ENCODE measurements at places on chromosomes 4 and X.

DNA sequence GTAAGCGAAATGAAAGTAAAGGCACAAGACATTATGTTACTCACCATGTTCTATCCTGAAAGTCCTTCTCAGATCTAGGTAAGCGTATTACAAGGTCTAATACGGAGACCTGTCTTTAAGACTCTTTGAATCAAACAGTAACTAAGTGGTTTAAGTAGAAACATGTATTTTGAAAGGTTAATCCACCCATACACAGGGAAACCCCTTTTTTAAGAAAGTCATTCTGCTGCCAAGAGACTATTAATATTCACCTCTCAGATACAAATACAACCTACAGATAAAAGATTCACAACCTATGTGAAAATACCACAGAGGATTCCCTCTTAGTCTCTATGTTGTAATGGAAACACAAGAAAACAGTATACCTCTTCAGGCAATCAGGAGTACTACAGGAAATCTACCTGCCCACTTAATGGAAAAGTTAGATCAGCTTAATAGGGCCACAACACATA, 63.2 kb upstream of the TNIP3 start:
- DNase-seq = no peak

DNA sequence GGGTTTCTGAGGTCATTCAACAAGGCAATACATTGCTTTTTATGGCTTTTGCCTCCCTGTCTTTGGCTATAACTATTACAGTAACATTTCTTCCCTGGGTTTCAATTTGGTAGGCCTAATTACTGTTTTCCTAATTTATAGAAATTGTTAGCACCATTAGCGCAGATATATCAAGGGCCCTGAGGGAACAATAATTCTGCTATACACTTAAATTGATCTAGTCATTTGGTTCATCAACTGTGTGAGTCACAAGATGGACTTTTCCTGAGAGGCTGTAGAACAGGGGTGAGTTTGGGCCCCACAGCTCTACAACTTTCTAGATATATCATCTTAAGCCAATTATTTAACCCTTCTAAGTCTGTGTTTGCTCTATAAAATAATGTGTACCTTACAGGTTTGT, 107.9 kb downstream of the COMMD8 start:
- DNase-seq = no peak

DNA sequence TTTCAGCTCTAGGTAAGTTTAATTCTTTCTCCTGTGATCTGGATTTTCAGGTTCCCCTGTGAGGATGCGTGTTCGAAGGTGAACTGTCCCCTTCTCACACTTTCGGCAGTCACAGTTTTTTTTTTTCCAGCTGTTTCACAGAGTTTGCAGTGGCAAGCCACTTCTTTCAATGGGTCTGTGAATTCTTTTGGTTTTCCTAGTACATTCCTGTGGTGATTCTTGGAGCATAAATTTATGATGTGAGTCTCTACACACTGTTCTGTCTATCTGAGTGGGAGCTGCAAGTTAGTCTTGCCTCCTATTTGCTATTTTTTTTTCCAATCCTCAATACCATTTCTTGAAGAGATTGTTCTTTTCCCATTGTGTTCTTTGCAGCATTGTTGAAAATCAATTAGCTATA, 595.5 kb downstream of the RAPGEF2 start:
- no peak for DNase-seq

- DNase-seq = no peak
Observed at GRCh38 chr4:112287258-112287989, 1.7 kb upstream of the TIFA start.

GRCh38 chr4:73589261-73589847, 30.9 kb downstream of the RASSF6 start:
- no peak for DNase-seq

DNA sequence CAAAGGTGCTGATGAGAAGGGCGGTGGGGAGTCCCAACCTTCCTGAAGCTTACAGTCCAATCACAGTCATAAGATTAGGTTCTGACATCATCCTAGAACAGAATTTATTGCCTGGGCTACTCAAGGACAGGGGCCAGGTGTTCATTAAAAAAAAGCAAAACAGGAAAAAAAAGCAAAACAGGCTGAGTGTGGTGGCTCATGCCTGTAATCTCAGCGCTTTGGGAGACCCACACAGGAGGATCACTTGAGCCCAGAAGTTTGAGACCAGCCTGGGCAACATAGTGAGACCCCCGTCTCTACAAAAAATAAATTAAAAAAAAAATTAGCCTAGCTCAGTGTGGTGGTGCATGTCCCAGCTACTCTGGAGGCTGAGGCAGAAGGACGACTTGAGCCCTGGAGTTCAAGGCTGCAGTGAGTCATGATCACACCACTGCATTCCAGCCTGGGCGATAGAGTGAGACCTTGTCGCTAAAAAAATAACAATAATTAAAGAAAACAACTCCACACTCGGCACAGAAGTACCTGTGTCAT, 3.0 kb downstream of the RAB9A start:
- DNase-seq = no peak

- no peak for DNase-seq
Observed at GRCh38 chr4:152181150-152181549, 354.7 kb downstream of the FBXW7 start.

DNA sequence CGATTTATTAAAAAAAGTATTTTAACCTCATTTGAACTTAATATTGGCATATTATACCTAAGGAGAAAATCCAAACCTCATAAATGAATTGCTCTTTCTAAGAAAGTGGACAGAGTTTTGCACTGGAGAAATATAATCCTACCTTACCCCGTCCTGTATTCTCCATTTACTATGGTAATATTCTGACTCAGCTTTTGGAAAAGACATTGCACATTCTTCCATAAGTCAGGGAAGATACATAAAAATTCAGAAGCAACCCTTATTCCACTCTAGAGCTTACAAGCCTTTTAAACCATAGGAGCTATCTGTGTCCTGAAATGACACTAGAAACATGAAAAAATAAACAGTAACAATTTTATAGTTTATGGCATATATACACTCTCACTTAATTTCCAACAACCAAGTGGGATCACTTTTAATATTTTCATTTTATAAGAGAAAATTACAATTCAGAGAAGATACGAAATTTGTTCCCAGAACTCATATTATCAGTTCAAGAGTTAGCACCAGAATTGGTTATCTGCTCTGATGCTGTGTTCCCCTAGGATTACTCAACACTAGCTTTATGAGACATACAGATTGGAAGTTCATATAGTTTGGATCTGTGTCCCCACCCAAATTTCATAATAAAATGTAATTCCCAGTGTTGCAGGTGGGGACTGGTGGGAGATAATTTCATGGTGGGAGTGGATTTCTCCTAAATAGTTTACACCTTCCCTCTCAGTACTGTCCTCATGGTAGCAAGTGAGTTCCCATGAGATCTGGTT, 359.4 kb downstream of the ARAP2 start:
- no peak for DNase-seq

- DNase-seq = no peak
Observed at GRCh38 chr4:106494066-106494465, 125.5 kb upstream of the GIMD1 start.

DNA sequence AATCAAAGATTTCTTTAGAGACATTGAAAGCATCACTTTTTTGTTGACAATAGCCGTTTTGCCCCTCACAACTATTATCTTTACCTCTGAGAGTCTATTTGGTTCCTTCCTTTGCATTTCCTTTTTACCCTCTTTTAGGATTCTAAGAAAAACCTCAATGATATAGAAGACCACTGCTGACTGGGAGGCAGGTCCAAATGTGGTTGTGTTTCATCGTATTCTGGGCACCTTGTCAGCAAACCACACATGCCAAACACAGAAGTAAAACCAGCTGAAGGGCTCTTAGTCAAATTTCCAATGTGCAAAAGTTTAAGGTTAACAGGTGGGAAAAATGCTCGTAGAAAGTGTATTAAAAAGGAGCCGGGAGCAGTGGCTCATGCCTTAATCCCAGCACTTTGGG, 5.1 kb upstream of the PRMT9 start:
- no peak for DNase-seq

DNA sequence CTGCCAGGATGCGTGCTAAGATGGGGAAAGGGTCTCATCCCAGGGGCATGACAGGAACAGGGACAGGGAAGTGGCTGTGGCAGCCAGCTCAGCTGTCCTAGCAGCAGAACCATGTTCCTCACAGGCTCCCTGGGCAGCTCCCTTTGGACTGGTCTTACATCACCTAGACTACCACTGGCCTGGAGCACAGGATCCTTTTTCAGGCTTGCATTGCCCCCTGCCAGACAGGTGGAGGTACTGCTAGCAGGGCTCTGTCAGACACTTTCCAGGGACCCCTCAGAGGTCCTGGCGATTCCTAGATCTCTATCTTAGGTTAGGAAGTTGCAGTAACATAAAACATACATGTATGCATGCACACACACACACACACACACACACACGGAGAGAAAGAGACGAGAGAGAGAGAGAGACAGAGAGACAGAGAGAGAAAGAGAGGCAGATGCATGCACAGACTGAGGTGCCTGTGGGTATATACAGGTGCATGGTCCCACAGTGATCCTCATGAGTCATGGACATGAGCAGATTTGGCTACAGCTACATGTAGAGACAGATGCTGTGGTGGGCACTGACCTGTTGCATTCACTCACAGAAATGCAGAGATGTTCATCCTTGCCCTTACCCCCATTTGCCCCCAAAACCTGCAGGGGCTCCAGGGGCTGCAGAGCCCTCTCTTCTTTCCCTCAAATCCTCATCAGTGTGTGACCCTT, 63.6 kb downstream of the STARD8 start:
- no peak for DNase-seq

- DNase-seq = no peak
Observed at GRCh38 chrX:48741834-48742233, 19.7 kb upstream of the GLOD5 start.

DNA sequence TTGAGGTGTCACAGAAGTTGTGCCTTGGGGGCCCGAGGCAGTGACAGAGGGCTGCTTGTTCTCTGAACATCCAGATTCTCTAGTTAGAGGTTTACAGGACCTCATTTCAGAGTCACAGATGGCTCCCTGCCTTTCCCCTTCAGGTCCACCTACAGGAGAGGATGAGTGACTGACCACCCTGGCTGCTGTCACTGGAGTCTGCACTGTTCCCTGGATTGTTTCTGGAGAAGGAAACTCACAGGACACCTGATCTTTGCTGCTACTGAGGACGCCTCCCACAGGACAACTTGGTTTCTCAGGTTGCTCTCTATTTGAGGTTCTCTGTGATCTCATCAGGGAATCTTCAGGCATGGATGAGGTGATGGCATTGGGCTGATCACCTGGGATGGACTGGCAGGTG, 58.3 kb downstream of the GPRIN3 start:
- DNase-seq = no peak

DNA sequence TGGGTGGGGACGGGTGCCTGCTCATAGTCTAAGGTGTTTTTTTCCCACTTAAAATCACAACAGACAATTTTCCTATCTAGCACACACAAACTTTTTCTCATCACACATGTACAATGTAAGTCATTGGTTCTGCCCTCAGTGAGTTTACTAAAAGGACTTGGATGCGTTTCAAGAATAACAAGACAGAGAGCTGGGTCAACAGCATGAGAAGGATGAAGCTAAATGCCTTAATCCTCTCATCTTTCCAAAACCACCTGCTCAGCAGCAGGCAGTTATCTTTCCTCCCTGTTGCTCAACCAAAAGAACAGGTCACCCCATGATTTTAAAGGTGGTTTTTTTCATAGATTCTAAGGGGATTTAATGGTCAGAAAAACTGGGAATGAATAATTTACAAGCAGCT, 40.1 kb downstream of the OFD1 start:
- DNase-seq = no peak

GRCh38 chr4:14272206-14272605, 644.7 kb upstream of the BOD1L1 start:
- no peak for DNase-seq

GRCh38 chr4:47914926-47915237, 499 bp upstream of the NFXL1 start:
- no peak for DNase-seq

DNA sequence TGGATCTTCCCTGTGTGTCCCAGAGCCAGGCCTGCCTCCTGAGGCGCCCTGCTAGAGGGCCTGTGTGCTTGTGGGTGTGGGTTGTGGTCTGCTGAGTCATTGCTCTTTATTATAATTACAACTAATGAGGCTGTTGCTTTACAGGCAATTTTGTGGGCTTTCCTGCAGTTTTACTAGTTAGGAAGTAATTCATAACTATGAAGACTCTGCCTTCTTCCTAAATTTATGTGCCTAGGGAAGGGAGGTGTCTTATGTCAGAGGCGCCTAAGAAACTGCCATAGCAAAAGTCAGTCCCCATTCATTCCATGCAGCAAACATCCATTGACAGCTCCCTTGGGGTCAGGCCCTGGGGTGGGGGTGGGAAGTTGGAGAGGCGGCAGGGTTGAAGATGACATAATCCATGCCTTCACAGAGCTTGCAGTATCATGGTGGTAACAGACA, 359.2 kb downstream of the IDS start:
- DNase-seq = no peak

GRCh38 chr4:86108137-86108536, 251.7 kb downstream of the MAPK10 start:
- no peak for DNase-seq

- DNase-seq = no peak
Observed at GRCh38 chr4:149910177-149910576, 94.5 kb upstream of the IQCM start.

GRCh38 chrX:100376576-100376975, 33.5 kb downstream of the PCDH19 start:
- DNase-seq = no peak

DNA sequence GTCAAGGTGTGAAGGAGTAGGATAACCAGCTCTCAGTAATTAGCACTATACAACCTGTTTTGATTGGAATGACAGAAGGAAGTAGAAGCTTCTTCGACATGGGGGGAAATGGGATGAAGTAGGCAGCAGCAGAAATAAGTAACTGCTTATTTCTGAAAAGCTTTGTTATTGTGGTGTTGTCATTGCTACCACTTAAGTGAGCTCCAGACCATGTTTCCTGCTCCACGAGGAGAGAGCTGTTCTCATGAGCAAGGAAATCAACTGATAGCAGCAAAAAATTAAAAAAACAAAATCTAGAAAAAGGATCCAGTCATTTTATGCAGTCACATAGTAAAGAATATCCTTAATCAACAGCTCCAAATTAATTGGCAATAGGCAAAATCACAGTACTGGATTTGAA, 106.1 kb upstream of the TLL1 start:
- DNase-seq = no peak

DNA sequence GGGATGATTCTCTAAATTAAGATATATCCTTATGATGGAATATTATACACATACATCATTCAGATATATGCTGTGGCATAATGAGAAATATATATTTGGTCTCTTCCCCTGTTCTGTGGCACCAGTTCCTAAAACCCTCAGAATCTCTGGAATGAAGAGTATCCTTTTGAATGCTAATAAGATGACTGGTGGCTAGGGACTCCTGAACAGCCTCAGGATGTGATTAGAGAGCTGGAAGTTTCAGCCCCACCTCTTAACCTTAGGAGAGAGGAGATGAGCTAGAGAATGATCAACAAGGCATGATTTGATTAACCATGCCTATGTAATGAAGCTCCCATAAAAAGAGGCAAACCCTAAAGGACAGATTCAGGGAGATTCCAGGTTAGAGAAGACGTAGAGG, 632.0 kb downstream of the IQCM start:
- DNase-seq = no peak

DNA sequence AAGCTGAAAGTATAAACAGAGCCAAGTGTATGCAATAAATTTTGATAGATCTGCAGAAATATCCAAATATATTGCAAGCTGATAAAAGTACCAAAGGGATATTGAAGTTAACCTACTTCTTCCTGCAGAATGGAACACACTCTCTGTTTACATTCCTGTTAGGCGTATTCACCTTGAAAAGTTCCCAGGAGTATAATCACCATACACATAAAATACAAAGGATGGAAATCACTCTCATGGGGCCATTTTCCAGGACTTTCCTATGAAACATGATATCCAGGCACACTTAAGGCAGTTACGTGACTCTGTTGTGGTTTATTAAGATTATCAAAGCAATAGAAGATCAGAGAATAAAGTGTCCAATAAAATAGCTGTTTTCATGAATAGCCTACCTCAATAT, 1142.3 kb downstream of the NLGN4X start:
- no peak for DNase-seq
